T-helper 17 cell (primary cell): ENCODE measurements at places on chromosomes 12 and 14. TPM values are rescaled to one million over a fixed set of nuclear protein-coding genes. Genes with fewer than 3 reads are reported as not detected.

DNA sequence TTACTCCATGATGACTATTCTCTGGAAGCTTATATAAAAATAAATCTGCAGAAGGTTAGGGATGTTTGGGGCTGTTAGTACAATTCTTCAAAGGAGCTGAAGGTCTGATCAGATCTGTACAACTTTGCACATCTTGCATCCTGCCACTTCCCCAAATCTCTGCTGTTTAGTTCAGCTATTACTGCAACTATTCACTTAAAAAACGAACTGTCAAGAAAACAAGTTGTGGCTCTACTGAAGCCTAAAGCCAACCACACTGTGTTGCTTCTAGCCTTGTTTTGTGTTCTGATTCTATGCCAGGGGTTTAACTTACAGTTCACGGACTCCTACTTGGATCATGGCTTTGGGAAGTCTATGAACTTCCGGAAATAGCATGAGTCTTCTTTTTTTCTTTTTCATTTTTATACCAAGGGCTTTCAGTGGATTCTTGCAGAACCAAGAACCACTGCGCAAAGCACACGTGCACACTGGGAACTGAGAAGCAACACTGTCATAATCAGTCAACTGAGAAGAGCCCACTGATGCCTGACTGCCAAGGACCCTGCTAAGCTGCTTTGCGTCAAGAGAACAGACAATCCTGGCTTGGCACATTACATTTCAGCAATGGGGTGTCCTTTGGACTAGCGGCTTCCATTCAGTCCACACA, 66.3 kb upstream of the EEA1 start:
- no peak for DNase-seq

DNA sequence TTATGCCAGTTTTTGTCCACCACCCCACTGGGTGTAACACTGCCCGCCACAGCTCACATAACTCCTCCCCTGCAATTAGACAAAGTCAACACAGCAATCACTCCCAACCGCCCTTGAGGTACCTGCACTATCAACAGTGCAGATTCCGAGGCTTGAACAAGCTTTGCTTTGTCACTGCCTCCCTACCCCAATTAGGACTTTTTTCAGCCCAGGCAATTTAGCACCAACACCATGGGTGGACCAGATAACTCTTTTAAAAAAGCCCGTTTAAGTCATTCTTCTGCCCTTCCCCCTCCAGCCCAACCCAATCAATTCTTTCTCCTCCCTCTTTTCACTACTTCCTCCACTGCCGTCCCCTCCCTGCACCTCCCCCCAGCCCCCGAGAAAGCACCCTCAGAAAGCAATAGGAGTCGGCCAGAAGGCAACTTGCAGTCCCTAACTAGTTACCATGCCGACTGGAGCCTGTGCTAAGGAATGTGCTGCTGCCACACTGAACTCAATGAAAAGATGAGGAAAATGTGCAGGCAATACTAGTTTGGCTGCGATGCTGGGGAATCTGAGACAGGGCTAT, 45.7 kb upstream of the OTX2 start:
- DNase-seq, result no peak

CCDC175 gene
- not detected for total RNA-seq

DNA sequence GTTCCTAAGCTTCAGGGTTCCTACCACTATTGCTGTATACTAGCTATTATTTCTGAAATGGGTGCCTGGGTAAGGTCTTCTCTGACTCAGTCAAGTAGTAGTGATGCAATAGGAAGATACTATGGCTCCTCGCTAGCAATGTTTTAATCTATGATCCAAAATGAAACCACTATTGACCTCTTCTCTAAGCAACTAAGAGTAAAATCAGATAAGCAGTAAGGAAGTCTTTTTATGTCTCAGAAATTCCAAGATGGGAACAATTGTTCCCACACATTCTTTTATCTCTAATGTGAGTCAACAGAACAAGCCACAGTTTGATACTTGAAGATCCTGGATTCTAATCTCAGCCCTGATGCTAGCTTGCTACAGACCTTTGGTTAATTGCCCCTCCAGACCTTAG, 45.1 kb downstream of the AREL1 start:
- no peak for DNase-seq

DNA sequence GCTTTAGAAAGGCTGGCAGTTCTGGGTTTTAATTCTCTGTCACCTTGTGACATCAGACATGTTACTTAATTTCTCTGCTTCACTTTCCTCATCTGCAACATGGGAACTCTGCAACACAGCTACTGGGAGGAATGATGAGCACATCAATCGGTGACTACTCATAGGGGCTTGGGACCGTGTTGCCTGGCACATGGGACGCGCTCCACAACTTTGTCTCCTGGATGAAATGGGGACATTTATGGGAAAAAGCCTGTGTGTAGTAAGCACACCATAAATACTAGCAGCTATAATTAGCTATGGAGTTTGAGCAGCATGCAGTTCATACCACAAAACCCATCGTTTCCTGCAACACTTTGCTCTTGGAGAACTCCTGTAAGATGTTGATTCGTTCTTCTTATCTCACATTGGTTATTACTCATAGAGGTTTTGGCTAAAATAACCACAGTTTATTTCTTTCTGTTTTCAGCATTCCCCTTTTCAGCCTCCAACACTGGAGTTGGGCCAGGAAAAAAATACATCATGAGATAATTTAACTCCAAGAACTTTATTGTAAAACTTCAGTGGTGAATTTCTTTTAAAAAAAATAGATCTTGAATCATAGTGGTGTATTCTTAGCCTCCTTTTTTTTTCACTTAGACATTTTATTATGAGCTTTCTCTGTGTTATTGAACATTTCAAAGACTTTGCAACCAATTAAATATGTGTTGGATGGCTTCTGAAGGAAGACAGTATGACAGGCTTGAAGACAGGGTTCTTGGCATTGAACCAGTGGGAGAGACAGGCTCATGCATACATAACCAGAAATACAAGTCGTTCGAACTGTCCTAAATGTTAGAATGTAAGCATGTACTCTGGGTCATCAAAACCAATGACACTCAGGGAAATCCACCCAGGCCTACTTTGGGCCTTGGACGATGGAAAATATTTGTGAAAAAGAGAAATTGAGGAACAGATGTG, 72.7 kb downstream of the RIN3 start:
- no peak for DNase-seq

- DNase-seq, result no peak
These were observed 97.0 kb upstream of the NEDD1 start for GRCh38 chr12:96810057-96810456.

PTPRO gene
- 4.5 TPM for total RNA-seq

- DNase-seq, result peak; percentile 8
These were observed 199.7 kb downstream of the ANO2 start for GRCh38 chr12:5745251-5745888.

DBX2 gene
- total RNA-seq, result not detected

RNU4-1 gene
- total RNA-seq, result 2,286 TPM

GRCh38 chr12:67068204-67068731, 200.9 kb upstream of the CAND1 start:
- no peak for DNase-seq

DNA sequence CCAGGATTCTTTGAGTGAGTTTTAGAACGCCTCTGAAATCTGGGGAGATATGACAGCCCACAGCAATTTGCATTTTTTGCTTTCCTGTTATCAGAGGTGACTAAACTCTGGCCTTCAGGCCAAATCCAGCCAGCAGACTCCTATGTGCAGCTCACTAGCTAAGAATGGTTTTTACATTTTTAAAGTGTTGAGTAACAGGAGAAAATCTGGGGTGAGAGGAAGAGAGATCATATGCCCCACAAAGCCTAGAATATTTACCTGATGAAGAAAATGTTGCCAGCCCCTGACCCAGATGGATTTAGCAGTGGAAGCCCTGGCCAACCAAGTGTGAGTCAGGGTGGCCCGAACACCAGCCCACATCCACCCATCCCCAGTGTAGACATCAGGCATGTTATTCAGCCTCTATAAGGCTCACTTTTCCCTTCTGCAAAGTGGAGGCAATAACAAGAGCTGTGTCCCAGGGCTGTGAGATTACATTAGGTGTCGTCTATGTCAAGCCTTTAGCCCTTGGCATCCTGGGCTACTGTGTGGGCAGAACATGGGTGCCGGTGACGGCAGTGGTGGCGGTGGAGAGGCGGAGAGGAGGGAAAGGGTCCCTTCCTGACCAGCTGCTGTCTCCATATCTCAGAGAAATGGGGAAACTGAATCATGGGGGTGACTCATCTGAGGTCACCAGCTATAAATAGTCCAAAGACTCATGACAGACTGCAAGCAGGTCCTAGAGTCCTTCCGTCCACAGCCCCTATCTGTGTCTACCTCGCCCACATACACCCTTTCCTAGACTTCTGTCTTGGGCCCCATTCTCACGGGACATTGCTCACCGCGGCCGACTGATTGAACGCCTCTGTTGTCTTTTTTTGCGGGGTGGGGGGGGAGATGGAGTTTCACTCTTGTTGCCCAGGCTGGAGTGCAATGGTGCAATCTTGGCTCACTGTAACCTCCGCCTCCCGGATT, 32.6 kb upstream of the CD9 start:
- no peak for DNase-seq

FAM186B gene
- 0.37 TPM for total RNA-seq

DNA sequence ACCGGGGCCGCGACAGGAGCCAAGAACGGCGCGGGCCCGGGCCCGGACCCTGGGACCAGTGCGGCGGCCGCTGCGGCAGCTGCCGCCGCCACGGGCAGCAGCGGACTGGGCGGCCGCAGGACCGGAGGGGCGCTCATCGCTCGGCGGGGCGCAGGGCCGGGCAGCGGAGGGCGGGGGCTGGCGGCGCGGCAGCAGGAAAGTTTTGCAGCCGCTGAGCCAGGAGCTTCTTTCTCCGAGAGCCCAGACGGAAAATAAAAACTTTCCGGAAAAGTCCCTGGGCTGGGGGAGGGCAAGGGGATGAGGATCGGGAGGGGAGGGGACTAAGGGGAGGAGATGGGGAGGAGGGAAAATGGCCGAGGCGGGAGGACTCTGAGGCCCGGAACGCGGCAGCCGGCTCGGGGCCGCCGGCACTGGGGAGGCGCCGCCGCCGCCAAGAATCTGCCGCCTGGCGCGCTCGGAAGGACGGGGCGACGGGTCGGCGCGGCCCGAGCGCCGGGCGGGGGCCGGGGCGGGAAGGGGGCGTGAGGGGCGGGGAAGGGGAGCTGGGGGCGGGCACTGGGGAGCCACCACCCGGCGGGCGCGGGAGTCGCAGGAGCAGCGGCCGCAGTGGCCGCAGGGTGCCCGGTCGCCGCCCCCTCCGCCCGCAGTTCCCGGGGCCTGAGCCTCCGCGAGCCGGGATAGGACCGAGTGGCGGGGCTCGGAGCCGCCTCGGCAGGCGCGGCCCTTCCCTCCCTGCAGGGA, at the start of gene PRKD1:
Gene PRKD1, minus strand, starts transcription at position 472 of the 741 bp plus-strand sequence.
- DNase-seq, result no peak

DNA sequence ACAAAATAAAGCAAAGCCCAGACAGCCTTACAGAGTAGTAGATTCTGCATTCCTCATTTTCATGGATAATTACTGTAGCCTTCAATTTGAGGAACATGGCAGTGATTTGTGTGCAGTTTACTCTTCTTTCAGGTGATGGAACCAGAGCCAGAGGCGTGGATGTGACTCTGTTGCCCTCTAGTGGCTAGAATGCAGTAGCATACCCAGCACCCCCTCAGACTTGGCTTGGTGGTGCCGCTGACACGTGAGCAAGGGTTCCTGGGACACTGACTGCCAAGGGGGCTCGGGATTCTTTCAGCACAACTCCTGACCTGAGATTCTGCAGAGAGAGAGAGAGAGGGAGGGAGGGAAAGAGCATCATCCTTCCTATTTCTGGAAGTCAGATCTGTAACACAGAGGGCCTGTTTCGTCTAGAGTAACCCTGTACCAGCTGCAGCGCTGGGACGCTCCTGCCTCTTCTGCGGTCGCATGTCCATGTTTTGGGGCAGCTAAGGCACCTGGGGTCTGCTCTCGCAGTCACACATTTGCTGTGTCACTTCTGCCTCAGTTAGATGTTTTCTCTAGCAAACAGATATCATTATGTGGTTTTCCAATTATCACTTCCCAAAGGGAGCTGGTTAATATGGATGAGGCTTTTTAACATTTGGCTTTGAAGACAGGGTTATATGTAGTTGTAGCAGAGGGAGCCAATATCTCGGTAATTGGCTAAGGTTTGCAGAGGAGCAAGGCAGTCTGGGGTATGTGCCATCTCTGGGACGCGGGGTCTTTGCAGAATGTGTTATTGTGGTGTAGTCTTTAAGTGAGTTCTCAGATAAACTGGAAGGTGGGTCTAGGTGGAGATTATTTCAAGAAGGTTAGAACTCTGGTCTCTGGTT, 428.1 kb downstream of the NRXN3 start:
- DNase-seq, result no peak

GRCh38 chr12:123957196-123957595, 15.4 kb downstream of the CCDC92 start:
- DNase-seq, result no peak

PIANP gene
- total RNA-seq, result 1.9 TPM

DNA sequence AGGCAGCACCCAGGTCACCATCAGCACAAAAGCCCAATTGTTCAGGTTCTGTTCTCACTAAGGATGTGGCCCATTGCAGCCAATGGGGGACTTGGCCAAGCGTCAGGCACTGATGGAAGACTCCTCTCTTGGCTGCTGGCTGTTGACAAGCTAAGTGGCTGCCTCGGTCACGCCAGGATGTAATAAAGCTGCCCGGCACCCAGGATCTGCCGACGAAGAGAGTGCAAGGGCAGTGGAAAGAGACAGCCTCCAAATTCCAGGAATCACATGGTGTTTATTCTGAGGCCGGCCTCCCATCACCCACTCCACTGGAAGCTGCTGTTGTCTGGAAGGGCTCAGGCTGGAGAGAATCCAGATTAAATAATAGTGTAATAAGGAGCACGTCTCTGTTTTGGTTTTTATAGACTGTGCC, 451.8 kb upstream of the TBX3 start:
- DNase-seq, result no peak

- no peak for DNase-seq
These were observed 54.3 kb upstream of the TMCC3 start for GRCh38 chr12:94704452-94705306.

- DNase-seq, result no peak
These were observed 182.5 kb upstream of the RGS6 start for GRCh38 chr14:71749613-71750238.

- DNase-seq, result no peak
These were observed 68.7 kb downstream of the RGS6 start for GRCh38 chr14:72000907-72001306.

GSC gene
- 0.52 TPM for total RNA-seq

- no peak for DNase-seq
These were observed 90.3 kb downstream of the DUSP6 start for GRCh38 chr12:89261982-89262381.

TDP1 gene
- total RNA-seq, result 53.9 TPM

GRCh38 chr12:52901715-52902541, 2.9 kb downstream of the KRT8 start:
- no peak for DNase-seq

DNA sequence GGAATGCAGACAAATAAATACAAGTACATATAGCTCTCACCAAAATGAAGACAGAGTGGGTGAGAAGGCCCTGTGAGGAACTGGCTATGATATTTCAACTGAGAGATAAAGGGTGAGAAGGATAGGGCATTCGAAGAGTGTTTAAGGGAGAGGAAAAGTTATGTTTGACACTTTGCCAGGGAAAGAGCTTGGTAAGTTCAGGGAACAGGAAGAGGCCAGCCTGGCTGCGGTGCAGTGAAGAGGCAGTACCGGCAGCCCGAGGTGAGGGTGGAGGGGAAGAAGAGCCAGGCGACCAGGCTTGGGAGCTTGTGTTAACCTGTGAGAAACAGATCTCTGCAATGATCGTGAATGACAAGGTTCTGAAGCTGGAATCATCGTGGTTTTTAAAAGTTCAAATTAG, 84.7 kb upstream of the RFX4 start:
- no peak for DNase-seq
